ENCODE measurements at places on chromosomes 6 and 20.

DNA sequence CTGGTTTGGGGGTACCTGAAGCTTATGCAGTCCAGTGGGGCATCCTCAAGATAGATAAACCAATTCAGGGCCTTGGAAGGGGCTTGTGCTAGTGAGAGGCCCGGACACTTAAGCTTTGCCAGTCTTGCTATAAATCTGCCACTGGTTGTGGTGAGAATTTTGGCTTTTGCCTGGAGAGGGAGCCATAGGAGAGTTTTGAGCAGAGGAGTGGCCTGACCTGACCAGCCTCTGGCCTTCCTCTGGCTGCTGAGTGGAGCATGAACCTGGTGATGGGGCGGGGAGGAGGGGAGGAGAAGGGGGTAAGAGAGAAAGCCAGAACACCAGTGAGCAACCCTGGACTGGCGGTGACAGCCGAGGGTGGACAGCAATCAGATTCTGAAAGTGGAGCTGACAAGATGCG is 7.1 kb downstream of the TMEM74B start:
- no peak for DNase-seq

GRCh38 chr6:154981079-154981870 is 13.8 kb upstream of the TIAM2 start:
- DNase-seq: no peak

- DNase-seq: no peak
Measured at GRCh38 chr20:36322131-36322530, 16.0 kb downstream of the DLGAP4 start.

DNA sequence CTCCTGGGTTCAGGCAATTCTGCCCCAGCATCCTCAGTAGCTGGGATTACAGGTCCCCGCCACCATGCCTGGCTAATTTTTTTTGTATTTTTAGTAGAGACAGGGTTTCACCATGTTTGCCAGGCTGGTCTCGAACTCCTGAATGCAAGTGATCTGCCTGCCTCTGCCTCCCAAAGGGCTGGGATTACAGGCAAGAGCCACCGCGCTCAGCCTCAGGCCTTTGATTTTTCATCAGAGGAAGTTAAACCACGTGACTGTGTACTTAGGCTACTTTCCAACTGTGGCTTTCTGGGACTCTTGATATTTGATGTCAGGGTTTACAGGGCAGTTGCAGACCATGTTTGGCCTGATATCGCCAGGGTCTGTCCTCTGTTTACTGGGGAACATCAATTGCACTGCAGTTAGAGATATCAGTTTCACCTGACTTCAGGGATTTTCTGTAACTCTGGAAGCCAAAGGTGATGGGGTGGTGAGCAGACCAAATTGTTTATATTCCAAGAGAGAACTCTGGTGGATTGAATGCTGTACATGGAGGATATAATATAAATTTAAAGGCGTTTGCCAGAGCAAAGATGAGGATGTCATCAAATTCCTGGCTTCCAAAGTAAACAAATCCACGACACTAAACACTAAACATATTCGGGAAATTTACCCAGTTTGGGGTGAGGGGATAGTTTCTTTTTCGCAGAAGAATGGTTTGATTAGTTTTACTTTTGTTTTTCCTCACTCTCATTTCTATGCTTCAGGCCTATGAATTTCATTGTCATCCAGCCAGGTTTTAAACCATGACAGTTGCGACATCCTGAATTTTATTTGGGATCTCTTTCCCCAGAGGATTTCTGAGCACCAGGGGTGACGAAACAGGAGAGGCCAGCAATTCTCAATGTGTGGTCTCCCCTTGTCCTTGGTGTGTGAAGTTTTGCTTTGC is 4.2 kb downstream of the PSMF1 start:
- peak; percentile 39 for DNase-seq

DNA sequence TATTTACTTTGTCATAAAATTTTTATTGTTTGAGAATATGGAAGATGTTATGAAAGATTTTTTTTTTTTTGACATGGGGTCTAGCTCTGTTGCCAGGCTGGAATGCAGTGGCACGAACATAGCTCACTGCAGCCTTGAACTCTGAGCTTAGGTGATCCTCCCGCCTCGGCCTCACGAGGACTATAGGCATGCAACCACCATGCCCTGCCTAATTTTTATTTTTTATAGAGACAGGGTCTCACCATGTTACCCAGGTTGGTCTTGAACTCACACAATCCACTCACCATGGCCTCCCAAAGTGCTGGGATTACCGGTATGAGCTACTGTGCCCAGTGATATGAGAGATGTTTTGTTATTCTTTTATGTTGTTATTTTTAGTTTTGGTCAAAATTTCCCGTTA is 295.8 kb downstream of the TBC1D7 start:
- DNase-seq: no peak

GRCh38 chr6:20835315-20836010 is 301.2 kb downstream of the CDKAL1 start:
- no peak for DNase-seq

GRCh38 chr6:148799647-148800046 is 52.8 kb downstream of the UST start:
- no peak for DNase-seq

- no peak for DNase-seq
Measured at GRCh38 chr6:121652223-121652622, 216.8 kb downstream of the GJA1 start.

- DNase-seq: no peak
Measured at GRCh38 chr20:57652606-57653545, 32.6 kb upstream of the ZBP1 start.

Data from HL-60 (cell line).